ENCODE measurements at places on chromosomes 16 and 17. TPM values are rescaled to one million over a fixed set of nuclear protein-coding genes. Genes with fewer than 3 reads are reported as not detected.

- H3K4me1 ChIP-seq = peaks cover 13% of the 10 kb centered on the region
- H3K27ac ChIP-seq = no peak overlapping the region
- no peaks in the 10 kb centered on the region for H3K27me3 ChIP-seq
- H3K36me3 ChIP-seq = no peaks in the 10 kb centered on the region
- no peak overlapping the region for H3K4me3 ChIP-seq
Measured at GRCh38 chr16:14510939-14511799, 118.9 kb downstream of the PARN start.

GRCh38 chr17:32103476-32104113 is 38.7 kb upstream of the RHOT1 start:
- peak; percentile 54 for DNase-seq
- no peaks in the 10 kb centered on the region for H3K27me3 ChIP-seq
- H3K4me1 ChIP-seq = no peaks in the 10 kb centered on the region

DNA sequence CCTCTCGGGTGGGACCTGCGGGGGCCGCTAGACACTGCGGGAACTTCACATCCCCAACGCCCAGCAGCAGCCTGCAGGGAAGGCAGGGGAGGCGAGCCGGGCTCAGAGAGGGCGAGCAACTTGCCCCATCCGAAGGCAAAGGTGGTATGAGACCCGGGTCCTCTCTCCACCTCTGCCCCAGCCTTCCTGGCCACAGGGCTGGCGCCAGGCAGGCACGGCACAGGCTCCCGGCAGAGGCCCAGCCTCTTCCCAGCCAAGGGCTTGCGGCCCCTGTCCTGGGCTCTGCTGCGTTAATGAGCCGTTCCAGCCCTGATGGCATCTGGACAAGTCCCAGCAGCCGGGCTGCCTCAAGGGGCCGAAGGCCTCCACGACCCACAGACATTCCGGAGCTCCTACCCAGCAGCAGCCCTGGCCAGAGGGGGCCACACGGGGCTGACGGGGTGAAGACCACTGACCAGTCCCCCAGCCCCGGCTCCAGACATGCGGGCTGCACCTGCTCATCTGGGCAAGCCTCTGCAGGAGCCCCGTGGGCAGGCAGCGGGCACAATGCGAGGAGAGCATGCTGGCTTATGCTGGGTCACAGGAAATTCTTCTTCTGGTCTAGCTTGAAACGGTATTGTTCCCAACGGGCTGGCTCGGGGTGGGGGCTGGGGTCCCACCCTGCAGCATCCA is 1.2 kb upstream of the HS3ST6 start:
- H3K27ac ChIP-seq = no peak overlapping the region
- no peaks in the 10 kb centered on the region for H3K36me3 ChIP-seq
- peaks cover 14% of the 10 kb centered on the region for H3K4me1 ChIP-seq
- DNase-seq = no peak

GRCh38 chr17:42843358-42843934 is 934 bp upstream of the AOC2 start:
- H3K27ac ChIP-seq = no peak overlapping the region

- H3K27ac ChIP-seq = no peak overlapping the region
- H3K4me1 ChIP-seq = peaks cover 11% of the 10 kb centered on the region
- no peaks in the 10 kb centered on the region for H3K27me3 ChIP-seq
- no peaks in the 10 kb centered on the region for H3K36me3 ChIP-seq
Measured at GRCh38 chr16:49821156-49821555, 34.8 kb downstream of the ZNF423 start.

- no peaks in the 10 kb centered on the region for H3K27me3 ChIP-seq
- H3K36me3 ChIP-seq = no peaks in the 10 kb centered on the region
- no peak overlapping the region for H3K27ac ChIP-seq
- DNase-seq = peak; percentile 26
- no peak overlapping the region for H3K4me3 ChIP-seq
Measured at GRCh38 chr16:21001262-21001661, 100.7 kb downstream of the LYRM1 start.

DNA sequence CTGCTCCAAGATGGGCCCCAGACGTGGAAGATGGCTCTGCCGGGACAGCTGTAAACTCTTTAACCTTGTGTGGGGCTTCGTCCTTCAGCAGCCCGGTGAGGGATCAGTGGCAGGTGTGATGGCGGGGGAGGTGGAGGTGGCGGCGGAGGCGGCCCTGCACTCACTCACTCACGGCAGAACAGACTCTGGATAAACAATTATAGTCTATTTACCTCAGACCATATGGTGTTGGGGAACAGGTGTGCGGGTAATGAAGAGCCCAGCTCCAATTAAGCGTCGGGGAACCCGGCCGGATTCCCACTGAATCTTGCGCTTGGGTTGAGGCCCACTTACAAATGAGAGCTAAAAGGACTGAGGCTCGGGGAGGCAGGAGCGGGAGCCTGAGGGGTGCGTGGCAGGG is 104.3 kb upstream of the SDK2 start:
- no peak overlapping the region for H3K27ac ChIP-seq
- DNase-seq = no peak
- no peaks in the 10 kb centered on the region for H3K27me3 ChIP-seq
- peaks cover 16% of the 10 kb centered on the region for H3K4me1 ChIP-seq
- H3K4me3 ChIP-seq = no peak overlapping the region

GRCh38 chr17:76260669-76261068 is 4.5 kb upstream of the UBALD2 start:
- DNase-seq = no peak
- no peaks in the 10 kb centered on the region for H3K27me3 ChIP-seq
- H3K27ac ChIP-seq = no peak overlapping the region
- peaks cover 4% of the 10 kb centered on the region for H3K4me1 ChIP-seq
- no peaks in the 10 kb centered on the region for H3K36me3 ChIP-seq

The HOXB3 gene
- total RNA-seq = 42.4 TPM

The HOXB5 gene
- not detected for total RNA-seq

The GAST gene
- not detected for total RNA-seq

The KRT9 gene
- not detected for total RNA-seq

The ST3GAL2 gene
- 115 TPM for total RNA-seq

The PTGES3L gene
- 42.8 TPM for total RNA-seq

The ITGA3 gene
- total RNA-seq = 40.6 TPM

Data from cardiac muscle cell (in vitro differentiated cells and primary cell).